Thyroid gland (tissue), 4 donors: ENCODE measurements at places on chromosomes 11 and 22.

DNA sequence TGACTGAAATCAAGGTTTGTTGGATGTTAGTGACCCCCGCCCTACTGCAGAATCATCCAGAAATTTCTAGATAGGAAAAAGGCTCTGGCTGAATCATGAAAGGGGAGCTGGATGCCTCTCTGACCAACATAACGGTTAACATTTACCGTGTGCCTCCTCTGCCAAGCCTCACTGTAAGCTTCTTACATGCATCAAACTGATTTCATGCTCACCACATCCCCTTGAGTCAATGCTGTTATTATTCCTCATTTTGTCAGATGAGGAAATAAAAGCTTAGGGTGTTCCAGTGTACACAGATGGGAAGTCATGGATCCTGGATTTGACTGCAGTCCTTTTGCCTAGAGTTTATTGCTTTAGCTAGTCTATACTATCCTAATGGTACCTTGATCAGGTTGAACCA lies 5.9 kb upstream of the HMOX1 start:
- no peak for DNase-seq

DNA sequence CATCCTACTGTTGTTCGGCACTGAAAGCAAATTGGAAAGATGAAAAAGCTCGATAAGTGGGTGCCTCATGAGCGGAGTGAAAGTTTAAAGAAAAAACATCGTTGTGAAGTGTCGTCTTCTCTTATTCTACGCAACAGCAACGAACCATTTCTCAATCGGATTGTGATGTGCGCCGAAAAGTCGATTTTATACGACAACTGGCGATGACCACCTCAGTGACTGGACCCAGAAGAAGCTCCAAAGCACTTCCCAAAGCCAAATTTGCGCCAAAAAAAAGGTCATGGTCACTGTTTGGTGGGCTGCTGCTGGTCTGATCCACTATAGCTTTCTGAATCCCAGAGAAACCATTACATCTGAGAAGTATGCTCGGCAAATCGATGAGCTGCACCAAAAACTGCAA lies 58.4 kb upstream of the FBXO3 start:
- no peak for DNase-seq

DNA sequence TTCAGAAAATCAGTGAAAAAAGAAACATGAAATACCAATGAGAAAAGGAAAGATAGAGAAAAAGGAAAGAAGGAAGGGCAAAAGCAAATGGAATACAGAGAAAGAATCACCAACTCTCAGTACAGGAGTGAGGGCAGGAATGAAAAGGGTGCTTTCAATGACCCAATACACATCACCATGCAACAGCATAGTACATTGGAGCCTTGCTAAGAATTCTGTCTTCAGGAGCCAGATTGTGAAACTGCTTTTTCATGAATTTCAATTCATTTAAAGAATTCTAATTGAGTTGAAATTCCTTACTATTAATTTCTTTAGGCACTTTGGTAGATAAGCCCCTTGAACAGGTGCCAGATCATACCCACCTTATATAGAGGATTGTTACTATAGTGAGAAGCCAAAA lies 34.9 kb downstream of the BLID start:
- DNase-seq = no peak

- no peak for DNase-seq
Measured at GRCh38 chr11:35040221-35040942, 98.6 kb upstream of the CD44 start.

- peak; percentile 35 for DNase-seq
Measured at GRCh38 chr22:20787746-20788626, 14.1 kb downstream of the SERPIND1 start.

DNA sequence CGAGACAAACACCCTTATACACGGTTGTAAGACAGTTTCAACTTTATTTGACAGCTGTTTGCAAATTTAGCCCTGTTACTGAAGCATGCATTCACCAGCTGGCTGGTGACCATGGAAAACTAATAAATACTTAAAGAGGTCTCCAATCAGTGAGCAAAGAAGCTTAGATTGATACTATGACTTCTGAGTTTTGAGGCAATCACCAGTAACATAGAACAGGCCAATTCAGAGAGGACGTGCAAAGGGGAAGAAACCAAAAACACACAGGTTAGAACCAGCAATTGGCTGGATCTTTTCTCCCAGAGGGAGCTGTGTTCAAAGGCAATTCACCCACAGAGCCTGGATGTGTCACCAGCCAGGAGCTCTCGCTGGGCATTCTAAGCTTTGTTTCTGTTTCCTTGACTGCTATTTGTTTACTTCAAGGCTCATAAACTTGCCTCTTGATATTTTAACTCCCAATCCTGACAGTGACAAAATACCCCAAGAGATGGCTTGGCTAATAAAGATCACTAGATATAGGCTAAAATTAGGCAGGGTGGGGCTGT lies 113.6 kb upstream of the MTMR2 start:
- DNase-seq = no peak

- no peak for DNase-seq
Measured at GRCh38 chr11:4185561-4185960, 91.0 kb downstream of the RRM1 start.
